ENCODE measurements at places on chromosomes 13 and 19.

DNA sequence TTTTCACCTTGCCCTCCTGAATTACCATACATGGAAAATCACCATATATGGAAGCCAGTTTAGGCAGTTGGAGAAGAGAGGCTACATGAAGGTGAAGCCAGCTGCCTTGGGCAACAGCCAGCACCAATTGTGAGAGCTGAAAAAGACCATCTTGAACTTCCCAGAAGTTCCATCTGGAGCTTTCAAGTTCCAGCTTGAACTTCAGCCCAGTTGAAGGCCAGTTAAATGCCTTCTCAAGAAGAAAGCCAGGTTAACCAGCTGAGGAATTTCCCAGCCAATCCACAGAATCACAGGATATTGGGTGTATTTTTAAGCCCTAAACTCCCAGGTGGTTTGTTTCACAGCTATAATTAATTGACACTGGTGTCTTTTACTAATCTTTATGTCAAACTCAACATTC lies 713.6 kb upstream of the MIR17HG start:
- no peak for DNase-seq

- DNase-seq = peak; percentile 84
Observed at GRCh38 chr13:27424246-27425157, at the start of gene GTF3A. Gene GTF3A (plus strand): TSS chr13:27424619.

DNA sequence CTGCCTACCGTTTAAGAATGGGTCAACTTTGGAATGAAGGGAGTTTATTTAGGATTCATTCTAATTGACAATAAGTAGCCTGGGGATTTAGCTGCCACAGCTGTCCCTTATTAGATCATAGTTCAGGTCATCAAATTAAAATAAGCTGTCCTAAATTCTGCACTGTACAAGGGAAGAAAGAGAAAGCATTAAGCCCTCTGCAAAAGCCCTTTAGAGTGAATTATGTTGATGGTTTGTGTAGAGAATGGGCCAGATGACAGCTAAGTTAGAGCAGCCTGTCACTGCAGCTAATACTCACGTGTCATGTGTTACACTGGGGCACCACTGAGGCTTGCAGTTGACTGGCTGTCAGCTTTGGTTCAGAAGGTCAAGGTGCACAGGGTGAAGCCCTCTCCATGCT lies 737.1 kb upstream of the SLC10A2 start:
- DNase-seq = no peak

- no peak for DNase-seq
Observed at GRCh38 chr19:39544226-39544903, 4.4 kb upstream of the EID2 start.

- DNase-seq = no peak
Observed at GRCh38 chr19:42487032-42487797, 41.1 kb downstream of the CEACAM1 start.

All from mucosa of descending colon (tissue), 3 donors.